ENCODE measurements at places on chromosomes 5 and 9.

GRCh38 chr9:83334320-83334719 lies 203.9 kb downstream of the FRMD3 start:
- peak; percentile 49 for DNase-seq

- no peak for DNase-seq
Measured at GRCh38 chr5:40235471-40236400, 444.0 kb upstream of the PTGER4 start.

- DNase-seq = no peak
Measured at GRCh38 chr9:87872079-87872624, 10.5 kb upstream of the SPATA31E1 start.

- no peak for DNase-seq
Measured at GRCh38 chr9:35757226-35757891, 3.3 kb upstream of the MSMP start.

GRCh38 chr9:110370315-110370714 lies 32.7 kb upstream of the TXNDC8 start:
- DNase-seq = no peak

- no peak for DNase-seq
Measured at GRCh38 chr9:96183751-96184150, 118.2 kb downstream of the HSD17B3 start.

- DNase-seq = no peak
Measured at GRCh38 chr5:945691-946551, 53.2 kb downstream of the TRIP13 start.

GRCh38 chr9:81592887-81593266 lies 96.5 kb downstream of the TLE1 start:
- DNase-seq = no peak

GRCh38 chr9:19127871-19128500 lies 694 bp upstream of the PLIN2 start:
- peak; percentile 18 for DNase-seq

DNA sequence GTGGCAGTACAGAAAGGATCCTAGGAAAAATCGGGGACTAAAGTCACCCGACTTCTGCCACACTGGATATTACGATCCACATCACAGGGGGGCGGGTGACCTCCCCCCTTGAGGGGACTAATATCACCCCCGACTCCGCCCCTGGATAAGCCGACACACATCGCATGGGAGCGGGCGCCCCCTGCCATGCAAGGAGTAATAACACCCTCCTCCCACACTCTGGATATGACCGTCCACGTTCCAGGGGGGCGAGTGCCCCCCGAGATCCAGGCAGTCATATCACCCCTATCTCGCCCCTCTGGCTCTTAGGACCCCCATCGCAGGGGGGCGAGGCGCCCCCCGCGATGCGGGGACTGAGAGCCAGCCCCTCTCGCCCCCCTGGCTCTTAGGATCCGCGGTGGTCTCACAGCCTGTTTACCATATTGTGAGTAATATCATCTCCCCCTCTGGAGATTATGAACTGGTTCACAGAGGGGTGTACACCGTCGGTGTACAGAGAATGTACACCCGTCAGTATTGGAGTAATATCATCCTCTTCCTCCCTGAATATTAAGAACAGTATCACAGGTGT lies 423.0 kb downstream of the DIRAS2 start:
- no peak for DNase-seq

- no peak for DNase-seq
Measured at GRCh38 chr9:33349743-33350142, 52.6 kb downstream of the AQP7 start.

- no peak for DNase-seq
Measured at GRCh38 chr9:130570208-130570607, 9.2 kb upstream of the FUBP3 start.

- no peak for DNase-seq
Measured at GRCh38 chr5:132259069-132259851, 1.8 kb downstream of the PDLIM4 start.

GRCh38 chr5:117102591-117102990 lies 528.0 kb upstream of the SEMA6A start:
- DNase-seq = no peak

Measured in activated T-helper 1 cell treated with anti-CD3 and anti-CD28 coated beads, Interleukin-12 subunit alpha, Interleukin-12 subunit beta, Interleukin-2, Interleukin-4 antibody, amounts not matched to agents 30 ng/mL and 10 ng/mL and 1 ng/mL, durations not matched to agents 14 hours and 24 hours and 36 hours (primary cell).